ENCODE measurements at places on chromosomes 1 and 21.

GRCh38 chr1:48552903-48553606, 81.1 kb upstream of the SPATA6 start:
- H3K4me1 ChIP-seq: peaks cover 5% of the 10 kb centered on the region
- peaks cover 33% of the 10 kb centered on the region for H3K27me3 ChIP-seq
- H3K4me3 ChIP-seq: no peak overlapping the region
- no peak overlapping the region for H3K27ac ChIP-seq
- no peaks in the 10 kb centered on the region for H3K36me3 ChIP-seq

GRCh38 chr1:237527761-237528160, 363.0 kb downstream of the ZP4 start:
- no peaks in the 10 kb centered on the region for H3K27me3 ChIP-seq
- H3K4me1 ChIP-seq: no peaks in the 10 kb centered on the region
- H3K36me3 ChIP-seq: no peaks in the 10 kb centered on the region
- H3K27ac ChIP-seq: no peak overlapping the region
- DNase-seq: no peak

GRCh38 chr1:239244084-239244483, 142.3 kb upstream of the CHRM3 start:
- no peak for DNase-seq
- H3K36me3 ChIP-seq: no peaks in the 10 kb centered on the region
- H3K4me1 ChIP-seq: no peaks in the 10 kb centered on the region
- no peak overlapping the region for H3K4me3 ChIP-seq
- peaks cover 2% of the 10 kb centered on the region for H3K27me3 ChIP-seq
- no peak overlapping the region for H3K27ac ChIP-seq

- peaks cover 22% of the 10 kb centered on the region for H3K4me1 ChIP-seq
- DNase-seq: no peak
- H3K27ac ChIP-seq: no peak overlapping the region
- peaks cover 17% of the 10 kb centered on the region for H3K27me3 ChIP-seq
- H3K4me3 ChIP-seq: no peak overlapping the region
These were observed 24.3 kb upstream of the GRHL3 start for GRCh38 chr1:24294716-24295371.

- DNase-seq: no peak
- H3K27ac ChIP-seq: no peak overlapping the region
- peaks cover 9% of the 10 kb centered on the region for H3K27me3 ChIP-seq
- H3K4me1 ChIP-seq: no peaks in the 10 kb centered on the region
- no peaks in the 10 kb centered on the region for H3K36me3 ChIP-seq
- H3K4me3 ChIP-seq: no peak overlapping the region
These were observed 237.1 kb downstream of the HHIPL2 start for GRCh38 chr1:222310836-222311235.

DNA sequence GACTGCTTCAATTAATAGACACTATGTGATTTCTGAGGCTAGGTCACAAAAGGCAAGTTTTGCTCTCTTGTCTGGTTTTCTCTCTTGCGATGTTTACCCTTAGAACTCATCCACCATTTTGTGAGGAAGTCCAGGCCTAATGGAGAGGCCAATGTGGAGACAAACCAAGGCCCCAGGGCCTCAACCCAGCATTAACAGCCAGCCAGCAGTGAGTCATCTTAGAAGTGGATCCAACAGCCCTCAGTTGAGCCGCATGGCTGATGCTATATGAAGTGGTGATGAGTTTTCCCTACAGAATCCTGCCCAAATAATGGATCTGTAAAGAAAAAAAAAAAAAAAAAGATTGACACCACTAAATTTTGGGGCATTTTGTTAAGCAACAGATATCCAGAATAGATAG, 95.1 kb downstream of the DNTTIP2 start:
- H3K36me3 ChIP-seq: peaks cover 7% of the 10 kb centered on the region
- no peak overlapping the region for H3K4me3 ChIP-seq
- peaks cover 13% of the 10 kb centered on the region for H3K4me1 ChIP-seq
- DNase-seq: no peak

- H3K36me3 ChIP-seq: no peaks in the 10 kb centered on the region
- no peaks in the 10 kb centered on the region for H3K4me1 ChIP-seq
- peak; percentile 76 for DNase-seq
- H3K27me3 ChIP-seq: no peaks in the 10 kb centered on the region
These were observed 88.5 kb upstream of the ACTRT2 start for GRCh38 chr1:2932671-2933350.

GRCh38 chr1:83029050-83029449, 969.9 kb downstream of the TTLL7 start:
- no peaks in the 10 kb centered on the region for H3K36me3 ChIP-seq
- no peak overlapping the region for H3K27ac ChIP-seq
- H3K27me3 ChIP-seq: no peaks in the 10 kb centered on the region
- peaks cover 46% of the 10 kb centered on the region for H3K4me1 ChIP-seq
- H3K4me3 ChIP-seq: no peak overlapping the region
- no peak for DNase-seq

DNA sequence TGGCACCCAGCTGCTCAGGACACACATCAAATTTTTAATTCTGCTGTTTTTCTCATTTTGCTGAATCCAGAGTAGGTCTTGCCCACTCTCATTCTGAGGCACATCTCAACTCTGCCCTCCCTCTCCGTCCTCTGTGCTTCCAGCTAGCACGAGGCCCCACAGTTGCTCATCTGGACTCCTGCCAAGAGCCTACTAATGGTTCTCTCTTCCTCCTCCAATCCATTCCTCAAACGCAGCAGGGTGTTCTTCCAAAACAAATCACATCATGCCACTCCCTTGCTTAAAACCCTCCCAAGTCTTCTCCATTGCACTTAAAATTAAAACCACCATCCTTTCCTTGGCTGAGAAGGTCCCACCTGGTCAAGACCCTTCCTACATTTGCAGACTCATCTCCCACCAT, 49.8 kb upstream of the SCAF4 start:
- H3K4me1 ChIP-seq: peaks cover 12% of the 10 kb centered on the region
- H3K4me3 ChIP-seq: no peak overlapping the region
- H3K27ac ChIP-seq: no peak overlapping the region
- H3K36me3 ChIP-seq: peaks cover 1% of the 10 kb centered on the region
- H3K27me3 ChIP-seq: no peaks in the 10 kb centered on the region

GRCh38 chr1:199646761-199647160, 380.7 kb upstream of the NR5A2 start:
- H3K36me3 ChIP-seq: peaks cover 3% of the 10 kb centered on the region
- H3K4me3 ChIP-seq: no peak overlapping the region
- no peak overlapping the region for H3K27ac ChIP-seq
- H3K4me1 ChIP-seq: no peaks in the 10 kb centered on the region
- no peak for DNase-seq
- H3K27me3 ChIP-seq: peaks cover 14% of the 10 kb centered on the region

DNA sequence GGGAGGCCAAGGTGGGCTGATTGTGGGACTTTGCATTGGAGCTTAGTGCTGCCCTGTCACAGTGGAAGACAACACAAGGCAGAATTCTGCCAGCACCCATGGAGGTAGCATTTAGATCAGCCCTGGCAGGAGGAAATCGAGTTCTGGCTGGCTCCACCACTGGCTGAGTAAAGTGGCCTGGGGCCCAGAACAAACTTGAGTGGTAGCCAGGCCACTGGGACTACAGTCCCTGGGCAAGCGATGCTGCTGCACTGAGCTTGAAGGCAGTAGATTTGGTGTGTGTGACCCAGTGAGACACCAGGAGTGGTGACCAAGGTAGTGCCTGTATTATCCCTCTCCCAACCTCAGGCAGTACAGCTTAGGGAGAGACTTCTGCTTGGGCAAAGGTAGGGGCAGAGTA, 22.5 kb upstream of the UHMK1 start:
- H3K27ac ChIP-seq: no peak overlapping the region
- H3K36me3 ChIP-seq: peaks cover 6% of the 10 kb centered on the region
- peaks cover 9% of the 10 kb centered on the region for H3K27me3 ChIP-seq
- no peak for DNase-seq

GRCh38 chr1:47031585-47031984, 8.1 kb downstream of the CYP4X1 start:
- H3K4me3 ChIP-seq: no peak overlapping the region
- H3K27ac ChIP-seq: peak overlapping the region; percentile 34
- peaks cover 30% of the 10 kb centered on the region for H3K4me1 ChIP-seq
- no peak for DNase-seq

DNA sequence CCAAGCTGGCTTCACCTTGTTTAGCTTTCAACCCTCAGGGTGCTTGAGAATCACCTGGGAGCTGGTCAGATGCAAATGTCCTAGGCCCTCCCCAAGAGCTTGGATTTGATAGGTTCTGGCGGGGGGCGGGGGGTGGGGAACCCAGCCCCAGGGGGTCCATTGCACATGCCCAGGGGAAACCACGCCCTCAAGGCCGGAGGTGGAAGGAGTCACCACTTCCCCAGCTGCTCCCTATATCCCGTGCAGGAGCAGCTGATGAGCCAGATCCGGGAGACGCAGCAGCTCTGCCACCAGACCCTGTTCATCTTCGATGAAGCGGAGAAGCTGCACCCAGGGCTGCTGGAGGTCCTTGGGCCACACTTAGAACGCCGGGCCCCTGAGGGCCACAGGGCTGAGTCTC, 5.8 kb downstream of the TOR3A start:
- H3K27me3 ChIP-seq: no peaks in the 10 kb centered on the region
- no peak overlapping the region for H3K27ac ChIP-seq
- DNase-seq: no peak
- peaks cover 10% of the 10 kb centered on the region for H3K36me3 ChIP-seq

GRCh38 chr21:30714946-30715345, 3.6 kb downstream of the KRTAP21-3 start:
- no peak overlapping the region for H3K27ac ChIP-seq
- no peaks in the 10 kb centered on the region for H3K36me3 ChIP-seq
- DNase-seq: no peak

DNA sequence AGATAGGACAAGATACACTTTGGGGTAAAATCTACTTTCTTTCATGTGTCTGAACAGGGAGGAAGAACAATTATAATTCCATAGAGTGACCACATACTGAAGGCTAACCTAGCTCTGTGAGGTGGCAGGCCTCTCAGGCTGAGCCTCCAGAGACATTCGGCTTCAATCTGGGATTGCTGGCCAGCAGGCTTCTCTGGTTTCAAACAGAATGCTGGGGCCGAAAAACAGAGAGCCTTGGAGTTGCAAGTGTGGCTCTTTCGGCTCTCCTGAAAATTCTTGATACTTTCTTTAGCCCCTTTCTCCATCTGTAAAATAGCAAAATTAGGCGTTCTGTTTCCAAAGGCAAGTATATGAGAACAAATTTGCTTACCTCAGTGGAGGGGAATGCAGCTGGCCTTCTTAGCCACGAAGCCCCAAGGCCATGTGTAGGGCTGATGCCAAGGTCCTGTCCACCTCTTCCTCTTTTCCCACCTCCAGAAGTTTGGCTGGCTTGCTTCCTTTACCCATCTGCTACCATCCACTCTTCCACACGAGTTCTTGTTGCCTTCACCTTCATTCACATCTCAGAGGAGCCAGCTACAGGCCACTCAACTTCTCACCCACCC, 30.0 kb upstream of the UBE2U start:
- H3K36me3 ChIP-seq: peaks cover 57% of the 10 kb centered on the region
- peaks cover 41% of the 10 kb centered on the region for H3K4me1 ChIP-seq
- no peak for DNase-seq
- no peak overlapping the region for H3K4me3 ChIP-seq
- H3K27me3 ChIP-seq: no peaks in the 10 kb centered on the region

- no peaks in the 10 kb centered on the region for H3K36me3 ChIP-seq
- H3K27me3 ChIP-seq: no peaks in the 10 kb centered on the region
- peak; percentile 62 for DNase-seq
- no peak overlapping the region for H3K27ac ChIP-seq
These were observed 56.6 kb downstream of the PRKCZ start for GRCh38 chr1:2106659-2107405.

- H3K36me3 ChIP-seq: peaks cover 38% of the 10 kb centered on the region
- no peak overlapping the region for H3K4me3 ChIP-seq
- no peak for DNase-seq
- H3K27ac ChIP-seq: no peak overlapping the region
- H3K27me3 ChIP-seq: peaks cover 22% of the 10 kb centered on the region
These were observed 12.9 kb downstream of the MYOG start for GRCh38 chr1:203072911-203073310.

DNA sequence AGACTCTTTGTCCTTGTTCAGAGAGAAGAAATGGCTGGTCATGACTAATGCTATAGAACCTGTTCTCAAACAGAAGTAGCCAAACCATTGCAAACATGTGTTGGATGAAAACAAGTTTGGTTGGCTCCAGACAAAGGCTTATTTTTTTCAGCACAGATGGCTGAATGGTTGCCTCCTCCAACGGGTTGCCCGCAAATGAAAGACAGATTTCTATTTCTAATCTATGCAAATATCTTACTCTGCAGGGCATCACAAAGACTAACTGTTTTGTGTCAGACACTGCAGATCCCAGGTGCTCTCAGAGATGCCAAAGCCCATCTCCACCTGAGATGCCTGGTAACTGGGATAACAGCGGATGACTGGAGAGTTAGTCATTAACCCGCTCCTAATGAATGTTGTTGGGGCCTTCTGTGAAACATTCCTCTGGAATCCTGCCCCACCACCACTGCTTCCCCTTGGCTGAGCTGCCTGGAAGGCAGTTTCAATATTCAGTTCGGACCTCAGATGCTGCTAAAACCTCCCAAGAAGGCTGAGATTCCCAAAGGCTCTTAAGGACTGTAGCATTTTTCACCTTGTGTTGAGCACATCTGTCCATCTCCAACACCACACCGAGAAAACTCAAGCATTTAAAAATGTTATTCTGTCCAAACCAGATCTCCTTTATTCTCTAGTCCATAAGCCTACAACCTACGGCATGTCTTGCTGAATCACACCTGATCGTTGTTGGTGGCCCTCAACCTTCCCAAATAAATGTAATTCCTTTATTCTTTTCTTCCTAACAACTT, 104.4 kb downstream of the PTPN14 start:
- peak overlapping the region; percentile 49 for H3K4me3 ChIP-seq
- H3K4me1 ChIP-seq: peaks cover 73% of the 10 kb centered on the region
- H3K36me3 ChIP-seq: peaks cover 9% of the 10 kb centered on the region

DNA sequence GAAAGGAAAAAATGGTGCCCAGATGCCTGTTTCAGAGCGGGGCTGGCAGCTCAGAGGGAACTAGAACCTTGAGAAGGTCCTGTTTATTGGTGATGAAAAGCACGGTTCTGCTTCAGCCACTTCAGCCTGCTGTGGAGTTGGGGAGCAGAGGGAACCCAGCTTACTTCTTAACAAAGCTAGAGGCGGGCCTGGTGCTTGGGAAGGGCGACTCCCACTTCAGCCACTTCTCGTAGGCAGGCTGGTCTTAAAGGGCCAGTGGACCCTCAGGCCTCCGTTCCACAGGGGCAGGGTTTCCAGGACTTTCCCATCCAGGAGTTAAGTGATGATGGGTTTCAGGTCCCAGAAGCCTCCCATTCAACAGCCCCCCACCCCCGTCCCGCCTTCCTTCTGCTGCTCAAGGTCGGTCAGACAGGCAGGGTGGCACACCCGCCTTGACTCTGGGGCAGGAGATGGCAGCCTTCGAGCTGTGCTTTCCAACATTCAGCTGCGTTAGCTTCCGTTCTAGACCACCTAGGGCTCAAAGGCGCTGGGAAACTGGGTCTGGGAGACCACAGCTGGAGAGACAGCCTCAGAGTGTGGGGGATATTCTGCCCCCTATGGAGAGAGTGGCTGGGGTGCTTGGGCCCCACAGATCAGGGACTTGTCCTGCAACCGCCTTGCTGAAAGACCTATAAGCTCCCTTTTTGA, 3.4 kb downstream of the RUNX3 start:
- H3K36me3 ChIP-seq: peaks cover 3% of the 10 kb centered on the region
- no peak overlapping the region for H3K4me3 ChIP-seq

- no peak overlapping the region for H3K27ac ChIP-seq
- H3K4me1 ChIP-seq: no peaks in the 10 kb centered on the region
- no peaks in the 10 kb centered on the region for H3K27me3 ChIP-seq
- H3K36me3 ChIP-seq: peaks cover 19% of the 10 kb centered on the region
- no peak for DNase-seq
- H3K4me3 ChIP-seq: no peak overlapping the region
These were observed 19.4 kb downstream of the VANGL2 start for GRCh38 chr1:160419838-160420169.

Data from chondrocyte (in vitro differentiated cells).